ENCODE measurements at places on chromosomes 13 and 19.

DNA sequence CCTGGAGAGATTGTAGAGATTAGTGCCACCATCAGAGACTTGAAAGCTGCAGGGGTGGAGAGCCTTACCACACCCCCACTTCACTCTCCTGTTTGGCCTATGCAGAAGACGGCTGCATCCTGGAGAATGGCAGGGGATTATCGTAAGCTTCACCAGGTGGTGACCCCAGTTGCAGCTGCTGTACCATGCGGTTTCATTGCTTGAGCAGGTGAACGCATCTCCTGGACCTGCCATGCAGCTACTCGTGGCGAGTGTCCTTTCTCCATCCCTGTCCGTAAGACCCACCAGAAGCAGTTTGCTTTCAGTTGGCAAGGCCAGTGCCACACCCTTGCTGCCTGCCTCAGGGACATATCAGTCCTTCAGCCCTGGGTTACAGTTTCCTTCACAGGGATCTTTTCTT lies 21.2 kb downstream of the PPP5C start:
- no peak for DNase-seq

DNA sequence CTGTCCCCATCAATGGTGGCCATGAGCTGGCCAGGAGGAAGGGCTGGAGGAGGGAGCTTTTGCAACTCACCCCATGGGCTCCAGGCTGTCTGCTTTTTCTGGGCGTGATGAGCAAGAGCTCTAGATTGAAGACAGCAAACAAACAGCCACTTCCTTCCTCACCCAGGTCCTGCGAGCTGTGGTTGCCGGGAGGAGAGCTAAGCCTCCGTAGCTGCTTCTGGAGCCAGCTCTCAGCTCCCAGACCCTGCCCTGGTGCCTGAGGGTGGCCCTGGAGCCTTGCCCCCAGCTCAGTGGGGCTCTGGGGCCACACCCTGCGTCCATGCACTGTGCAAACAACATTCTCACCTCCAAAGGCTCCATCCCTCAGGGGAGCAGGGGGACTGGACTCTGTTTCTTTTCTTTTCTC lies 6.2 kb downstream of the MYO1F start:
- DNase-seq, result no peak

DNA sequence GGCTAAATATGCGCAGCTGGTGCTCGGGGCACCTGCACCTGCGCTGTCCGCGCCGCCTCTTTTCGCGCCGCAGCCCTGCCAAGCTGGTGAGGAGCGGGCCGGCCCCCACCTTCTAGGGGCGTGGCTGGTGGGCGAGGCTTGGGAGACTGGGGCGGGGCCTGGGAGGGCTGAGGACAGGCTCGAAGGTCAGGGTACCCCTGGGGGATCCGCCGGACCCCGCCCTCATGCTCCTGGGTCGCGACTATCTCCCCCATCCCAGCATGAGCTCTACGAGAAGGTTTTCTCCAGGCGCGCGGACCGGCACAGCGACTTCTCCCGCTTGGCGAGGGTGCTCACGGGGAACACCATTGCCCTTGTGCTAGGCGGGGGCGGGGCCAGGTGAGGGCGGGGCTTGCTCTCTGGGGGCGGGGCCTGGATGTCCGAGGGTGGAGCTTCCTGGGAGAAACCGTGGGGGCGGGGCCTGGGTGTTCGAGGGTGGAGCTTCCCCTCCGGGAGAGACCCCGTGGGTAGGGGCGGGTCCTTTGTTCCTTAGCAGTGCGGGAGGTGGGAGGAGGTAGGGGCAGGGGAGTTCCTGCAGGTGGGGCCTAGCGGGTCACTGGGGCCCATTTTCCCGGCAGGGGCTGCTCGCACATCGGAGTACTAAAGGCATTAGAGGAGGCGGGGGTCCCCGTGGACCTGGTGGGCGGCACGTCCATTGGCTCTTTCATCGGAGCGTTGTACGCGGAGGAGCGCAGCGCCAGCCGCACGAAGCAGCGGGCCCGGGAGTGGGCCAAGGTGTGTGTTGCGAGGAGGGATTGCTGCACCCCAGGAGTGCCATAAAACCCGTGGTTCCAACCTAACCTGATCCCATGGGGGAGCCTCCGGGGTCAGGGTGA lies 19.7 kb downstream of the PNPLA6 start:
- peak; percentile 55 for DNase-seq

DNA sequence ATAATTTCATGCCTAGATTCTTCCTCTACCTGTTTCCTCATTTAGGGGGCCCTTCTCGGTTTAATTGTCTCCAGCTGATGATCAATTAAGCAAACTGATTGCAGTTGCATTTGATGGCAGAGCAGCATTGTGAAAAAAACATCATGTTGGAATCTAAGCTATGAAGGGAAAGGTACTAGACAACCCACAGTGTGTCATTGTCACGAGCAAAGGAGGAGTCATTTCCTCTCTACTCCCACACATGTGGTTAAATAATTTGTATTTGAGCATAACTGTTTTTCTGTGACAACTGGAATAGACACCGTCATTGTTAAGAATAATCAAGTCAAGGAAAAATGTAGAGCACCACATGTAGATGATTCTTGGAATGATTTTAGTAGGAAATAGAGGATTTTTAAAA lies 240.3 kb downstream of the DCT start:
- DNase-seq, result no peak

DNA sequence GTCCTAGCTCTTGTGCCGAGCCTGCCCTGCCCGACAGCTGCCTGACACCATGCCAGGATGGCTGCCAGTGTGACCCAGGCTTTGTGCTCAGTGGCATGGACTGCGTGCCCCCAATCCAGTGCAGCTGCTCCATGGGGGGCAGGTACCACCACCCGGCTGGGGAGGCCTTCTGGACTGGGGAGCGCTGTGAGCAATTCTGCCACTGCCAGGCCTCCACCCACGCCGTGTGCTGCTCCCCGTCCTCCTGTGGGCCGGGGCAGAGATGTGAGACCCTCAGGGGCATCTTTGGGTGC lies 9.4 kb upstream of the FXYD3 start:
- no peak for DNase-seq

- DNase-seq, result no peak
These were observed 41.7 kb upstream of the WDFY2 start for GRCh38 chr13:51542346-51543242.

DNA sequence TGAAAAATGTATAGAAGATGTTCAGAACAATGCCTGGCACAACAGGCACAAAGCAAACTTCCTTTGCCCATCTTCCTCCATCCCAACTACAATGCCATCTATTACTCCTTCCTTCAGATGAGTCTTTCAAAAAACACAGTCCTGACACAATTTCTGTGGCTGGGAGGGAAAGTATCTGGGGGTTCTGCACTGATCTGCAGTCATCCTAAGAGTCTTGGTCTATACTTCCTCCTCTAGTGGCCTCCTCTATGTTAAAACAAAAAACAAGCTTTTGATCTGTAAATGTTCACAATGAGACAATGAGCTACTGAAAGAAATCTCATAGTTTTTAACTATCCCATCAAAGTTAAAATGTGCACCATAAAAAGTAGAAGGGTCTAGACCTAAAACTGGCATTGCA lies 44.8 kb downstream of the USP12 start:
- no peak for DNase-seq

DNA sequence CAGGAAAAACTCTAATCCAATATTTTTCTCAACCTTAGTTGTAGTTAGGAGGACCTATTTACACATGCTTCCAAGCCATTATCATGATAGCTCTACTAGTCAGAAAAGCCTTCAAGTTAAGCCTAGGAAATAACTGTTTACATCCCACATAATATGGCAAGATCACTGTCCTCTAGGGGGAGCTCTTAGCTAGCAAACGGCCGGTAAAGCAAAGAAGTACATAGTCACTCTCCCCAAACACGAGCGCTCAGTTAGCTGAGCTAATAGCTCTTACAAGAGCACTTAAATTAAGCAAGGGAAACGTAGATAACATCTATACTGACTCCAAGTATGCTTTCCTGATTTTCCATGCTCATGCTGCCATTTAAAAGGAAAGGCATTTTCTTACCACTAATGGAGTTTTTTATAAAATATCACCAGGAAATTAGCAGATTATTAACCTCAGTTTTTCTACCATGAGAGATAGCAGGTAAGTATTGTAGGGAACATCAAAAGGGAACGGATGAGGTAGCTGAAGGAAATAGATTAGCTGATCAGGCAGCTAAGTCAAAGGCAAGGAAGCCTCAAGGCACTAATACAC lies 100.6 kb upstream of the PABPC3 start:
- DNase-seq, result peak; percentile 81
